Midbrain (tissue), 1 donor: ENCODE measurements at places on chromosomes 16 and 17.
A peak's percentile ranks its signal among the peaks of the same experiment; 100 is the strongest.

GRCh38 chr17:50457621-50458020 is 11.1 kb downstream of the CHAD start:
- DNase-seq = no peak

DNA sequence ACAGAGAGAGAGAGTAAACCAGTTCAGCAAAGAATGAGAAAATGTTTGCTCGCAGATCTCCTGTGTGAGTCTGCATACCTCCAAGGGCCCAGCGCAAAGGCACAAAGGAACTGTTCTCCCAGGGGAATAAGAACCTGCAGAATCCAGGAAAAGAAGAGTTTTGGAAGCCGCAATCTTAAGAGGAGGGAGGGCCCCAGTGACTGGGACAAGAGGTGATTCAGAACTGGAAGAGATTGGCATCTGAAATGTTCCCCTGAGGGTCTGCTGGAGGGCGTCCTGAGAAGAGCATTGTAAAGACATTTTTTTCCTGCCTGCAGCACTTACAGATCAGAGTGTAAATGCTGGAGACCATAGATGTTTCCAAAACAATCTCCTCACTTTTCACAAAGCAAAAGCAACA is 6.1 kb downstream of the ATMIN start:
- no peak for DNase-seq

GRCh38 chr17:82949984-82950383 is 110.2 kb upstream of the ZNF750 start:
- DNase-seq = no peak

GRCh38 chr17:70011750-70012149 is 63.3 kb upstream of the KCNJ16 start:
- no peak for DNase-seq

GRCh38 chr16:8931859-8932258 is 31.8 kb downstream of the USP7 start:
- DNase-seq = peak; percentile 27

DNA sequence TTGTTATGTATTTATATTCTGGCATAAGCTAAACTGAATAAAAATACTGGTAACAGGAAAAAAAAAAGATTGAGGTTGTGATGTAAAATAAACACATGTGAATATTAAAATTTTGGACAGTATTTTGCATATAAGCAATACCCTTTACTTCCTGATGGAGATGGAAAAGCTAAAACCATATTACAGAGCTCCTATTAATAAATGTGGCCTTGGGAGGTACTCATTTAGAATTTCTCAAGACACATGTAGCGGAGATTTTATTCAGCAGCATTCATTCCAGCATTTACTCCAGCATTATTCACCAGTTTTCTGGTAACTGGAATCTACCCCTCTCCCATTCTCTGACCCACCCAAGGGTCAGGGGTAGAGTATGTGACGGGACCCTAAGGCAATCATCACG is 94.3 kb upstream of the AXIN2 start:
- DNase-seq = no peak

DNA sequence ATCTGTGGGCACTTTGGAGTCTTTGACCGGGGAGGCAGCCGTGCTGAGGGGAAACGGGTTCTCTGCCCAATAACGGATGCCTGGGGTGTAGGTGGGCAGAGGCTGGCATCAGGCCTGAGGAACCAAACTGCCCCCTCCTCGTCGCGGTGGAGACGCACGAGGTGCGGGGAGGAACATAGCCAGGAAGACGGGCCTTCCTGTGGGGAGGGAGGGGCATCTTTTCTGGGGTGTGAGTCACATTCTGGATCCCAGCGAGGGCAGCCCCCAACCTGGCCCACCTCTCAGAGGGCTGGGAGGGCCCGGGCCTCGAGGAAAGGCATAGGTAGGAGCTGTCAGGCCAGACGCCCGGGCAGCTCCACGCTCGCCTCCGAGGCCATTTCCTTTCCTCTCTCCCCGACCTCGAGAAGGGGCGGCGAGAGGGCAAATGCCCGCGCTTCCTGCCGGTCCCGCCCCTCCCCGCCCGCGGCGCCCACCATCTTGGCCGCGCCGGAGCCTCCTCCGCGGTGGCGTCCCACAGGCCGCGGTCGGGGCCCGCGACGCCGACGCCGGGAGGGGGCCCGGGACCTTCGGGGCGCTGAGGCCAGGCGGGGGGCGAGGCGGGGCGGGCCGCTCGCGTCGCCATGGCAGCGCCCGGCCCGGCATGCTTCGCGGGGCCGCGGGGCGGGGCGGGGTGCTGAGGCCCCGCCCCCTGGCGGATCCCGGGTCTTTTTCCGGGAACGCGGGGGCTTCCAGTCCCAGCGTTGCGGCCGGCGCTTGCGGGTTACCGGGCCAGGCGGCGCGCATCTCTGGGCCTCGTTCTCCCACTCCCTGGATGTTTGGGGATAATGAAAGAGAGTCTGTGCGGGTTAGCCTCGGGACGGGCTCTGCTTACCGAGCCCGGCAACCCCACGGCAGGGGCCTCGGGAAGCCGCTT is 13.2 kb downstream of the RAI1 start:
- DNase-seq = peak; percentile 84

DNA sequence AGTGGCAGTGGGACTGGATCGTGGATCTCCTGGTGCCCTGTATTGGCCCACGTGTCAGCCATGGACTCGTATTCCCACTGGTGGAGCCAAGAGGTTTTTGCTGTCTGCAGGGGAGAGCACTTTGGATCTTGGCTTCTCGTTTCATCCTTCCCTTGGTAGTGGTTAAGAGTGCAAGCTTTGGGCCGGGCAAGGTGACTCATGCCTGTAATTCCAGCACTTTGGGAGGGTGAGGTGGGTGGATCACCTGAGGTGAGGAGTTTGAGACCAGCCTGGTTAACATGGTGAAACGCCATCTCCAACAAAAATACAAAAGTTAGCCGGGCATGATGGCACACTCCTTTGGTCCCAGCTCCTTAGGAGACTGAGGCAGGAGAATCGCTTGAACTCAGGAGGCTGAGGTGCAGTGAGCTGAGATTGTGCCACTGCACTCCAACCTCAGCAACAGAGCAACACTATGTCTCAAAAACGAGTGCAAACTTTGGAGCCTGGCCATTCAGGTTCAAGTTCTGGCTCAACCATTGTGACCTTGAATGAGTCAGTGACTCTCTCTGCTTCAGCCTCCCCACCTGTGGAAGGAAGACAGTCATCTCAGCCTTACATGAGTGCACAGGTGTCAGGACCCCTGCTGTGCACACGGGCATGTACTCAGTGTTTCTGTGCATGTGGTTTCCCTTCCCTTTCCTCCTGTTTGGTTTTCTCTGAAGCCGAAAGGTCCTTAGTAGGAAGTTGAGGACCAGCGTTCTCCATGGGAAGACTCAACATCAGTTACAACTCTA is 57.4 kb downstream of the PLCG2 start:
- DNase-seq = no peak

GRCh38 chr17:68710976-68711375 is 109.8 kb upstream of the FAM20A start:
- DNase-seq = no peak

- DNase-seq = peak; percentile 28
These were observed 19.0 kb downstream of the MED24 start for GRCh38 chr17:40035162-40035559.

- DNase-seq = no peak
These were observed 4.9 kb downstream of the TMED6 start for GRCh38 chr16:69346683-69347082.

- DNase-seq = no peak
These were observed 25.8 kb downstream of the SLC38A7 start for GRCh38 chr16:58658796-58659211.

- DNase-seq = peak; percentile 86
These were observed 5.4 kb upstream of the ZNF213 start for GRCh38 chr16:3129137-3130131.

DNA sequence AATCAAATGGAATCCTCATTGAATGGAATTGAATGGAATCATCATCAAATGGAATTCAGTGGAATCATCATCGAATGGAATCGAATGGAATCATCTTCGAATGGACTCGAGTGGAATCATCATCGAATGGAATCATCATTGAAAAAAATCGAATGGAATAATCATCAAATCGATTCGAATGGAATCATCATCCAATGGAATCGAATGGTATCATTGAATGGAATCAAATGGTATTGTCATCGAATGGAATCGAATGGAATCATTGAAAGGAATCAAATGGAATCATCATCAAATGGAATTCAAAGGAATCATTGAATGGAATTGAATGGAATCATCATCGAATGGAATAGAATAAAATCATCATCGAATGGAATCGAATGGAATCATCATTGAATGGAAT is 619.3 kb downstream of the TP53TG3F start:
- DNase-seq = no peak

- no peak for DNase-seq
These were observed 19.5 kb upstream of the CORO6 start for GRCh38 chr17:29642171-29642611.

- DNase-seq = no peak
These were observed 12.3 kb downstream of the KANSL1 start for GRCh38 chr17:46180892-46181274.

DNA sequence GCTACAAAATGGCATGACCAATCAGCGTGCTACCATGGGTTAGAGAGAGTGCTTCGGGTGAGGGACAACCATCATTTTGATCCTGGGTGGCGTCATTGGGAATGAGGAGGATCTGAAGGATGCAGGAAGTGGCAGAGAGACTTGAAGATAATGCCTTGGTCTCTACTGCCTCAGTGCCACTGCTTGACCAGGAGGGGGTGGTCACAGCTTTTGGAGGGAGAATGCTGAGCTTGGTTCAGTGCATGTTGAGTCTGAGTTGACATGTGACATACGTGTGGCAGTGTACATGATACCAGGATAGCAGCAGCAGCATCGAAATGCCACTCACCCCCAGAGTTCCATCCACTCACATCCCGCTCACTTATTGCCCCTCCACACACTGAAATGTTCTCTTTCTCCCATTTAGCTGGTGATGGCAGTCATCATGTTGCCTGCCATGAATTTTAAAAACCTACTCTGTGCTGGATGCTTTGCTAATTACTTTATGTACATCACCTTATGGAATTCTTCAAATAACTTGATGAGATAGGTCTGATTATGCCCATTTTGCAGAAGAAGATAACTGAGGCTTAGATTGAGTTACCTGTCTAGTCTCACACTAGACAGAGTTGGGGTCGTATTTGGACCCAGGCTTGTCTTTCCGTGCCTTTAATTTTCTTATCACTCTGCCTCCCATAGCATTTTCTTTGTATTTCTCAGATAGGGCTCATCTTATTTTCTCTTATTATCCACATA is 36.7 kb downstream of the ARSG start:
- no peak for DNase-seq

DNA sequence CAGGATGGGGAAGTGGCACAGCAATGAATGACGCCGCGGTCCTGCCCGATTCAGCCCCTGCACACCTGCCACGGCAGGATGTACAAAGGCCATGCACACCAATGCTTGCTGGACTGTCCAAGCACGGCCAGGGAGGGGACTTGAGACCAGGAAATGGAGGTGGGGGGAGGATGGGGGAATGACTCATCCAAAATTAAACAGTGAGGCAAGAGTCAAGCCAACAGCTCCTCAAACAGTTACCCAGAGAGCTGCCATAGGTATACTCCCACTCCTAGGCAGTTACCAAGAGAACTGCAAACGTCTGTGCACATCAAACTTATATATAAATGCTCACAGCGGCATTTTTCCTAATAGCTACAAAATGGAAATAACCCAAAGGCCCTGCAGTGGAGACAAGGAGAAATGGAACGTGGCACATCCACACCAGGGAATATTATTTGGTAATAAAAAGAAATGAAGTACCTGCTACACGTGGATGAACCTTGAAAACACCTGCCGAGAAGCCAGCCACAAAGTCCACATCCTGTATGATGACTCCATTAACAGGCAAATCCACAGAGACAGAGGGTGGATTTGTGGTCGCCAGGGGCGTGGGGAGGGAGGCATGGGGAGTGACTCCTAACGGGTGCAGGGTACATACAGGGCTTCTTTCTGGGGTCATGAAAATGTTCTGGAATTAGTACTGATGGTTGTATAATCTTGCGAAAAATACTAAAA is 54.1 kb downstream of the VAC14 start:
- no peak for DNase-seq

DNA sequence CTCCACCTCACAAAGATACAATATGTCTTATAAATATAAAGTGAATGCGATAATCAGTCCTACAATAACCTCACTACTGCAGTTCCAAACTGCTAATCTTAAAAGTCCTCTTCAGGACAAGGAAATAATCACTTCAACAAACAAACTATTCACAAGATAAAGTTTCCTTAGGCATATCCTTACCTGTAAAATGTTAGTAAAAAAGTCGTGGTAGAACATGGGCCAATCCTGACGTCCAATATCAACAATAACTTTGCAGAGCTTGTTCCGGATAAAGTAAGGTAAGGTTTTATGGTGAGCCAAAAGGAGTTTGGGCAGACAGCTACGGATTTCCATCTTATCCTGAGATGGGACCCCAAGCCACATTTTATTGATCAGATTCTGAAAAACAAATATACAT is 36.0 kb downstream of the XPO6 start:
- no peak for DNase-seq

DNA sequence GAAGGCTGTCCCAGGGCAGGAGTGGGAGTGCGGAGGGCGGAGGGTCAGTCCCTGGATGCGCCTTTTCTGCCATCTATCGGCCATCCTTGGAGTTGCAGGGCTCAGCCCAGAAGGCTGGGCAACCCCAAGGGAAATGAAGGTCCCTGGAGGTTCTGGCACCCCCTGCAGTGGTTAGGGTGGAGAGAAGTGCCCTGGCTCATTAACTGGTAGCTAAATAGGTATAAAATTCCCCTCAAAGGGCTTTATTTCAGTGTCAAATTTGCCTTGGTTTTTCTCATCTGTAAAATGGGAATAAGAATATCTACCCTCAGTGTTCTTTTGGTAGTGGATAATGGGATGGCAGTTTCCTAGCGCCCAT is 22.4 kb downstream of the C17orf75 start:
- peak; percentile 77 for DNase-seq

- DNase-seq = no peak
These were observed 42.7 kb upstream of the CPNE2 start for GRCh38 chr16:57049678-57050077.

- peak; percentile 93 for DNase-seq
These were observed 33.9 kb downstream of the BAHCC1 start for GRCh38 chr17:81428948-81429774.

DNA sequence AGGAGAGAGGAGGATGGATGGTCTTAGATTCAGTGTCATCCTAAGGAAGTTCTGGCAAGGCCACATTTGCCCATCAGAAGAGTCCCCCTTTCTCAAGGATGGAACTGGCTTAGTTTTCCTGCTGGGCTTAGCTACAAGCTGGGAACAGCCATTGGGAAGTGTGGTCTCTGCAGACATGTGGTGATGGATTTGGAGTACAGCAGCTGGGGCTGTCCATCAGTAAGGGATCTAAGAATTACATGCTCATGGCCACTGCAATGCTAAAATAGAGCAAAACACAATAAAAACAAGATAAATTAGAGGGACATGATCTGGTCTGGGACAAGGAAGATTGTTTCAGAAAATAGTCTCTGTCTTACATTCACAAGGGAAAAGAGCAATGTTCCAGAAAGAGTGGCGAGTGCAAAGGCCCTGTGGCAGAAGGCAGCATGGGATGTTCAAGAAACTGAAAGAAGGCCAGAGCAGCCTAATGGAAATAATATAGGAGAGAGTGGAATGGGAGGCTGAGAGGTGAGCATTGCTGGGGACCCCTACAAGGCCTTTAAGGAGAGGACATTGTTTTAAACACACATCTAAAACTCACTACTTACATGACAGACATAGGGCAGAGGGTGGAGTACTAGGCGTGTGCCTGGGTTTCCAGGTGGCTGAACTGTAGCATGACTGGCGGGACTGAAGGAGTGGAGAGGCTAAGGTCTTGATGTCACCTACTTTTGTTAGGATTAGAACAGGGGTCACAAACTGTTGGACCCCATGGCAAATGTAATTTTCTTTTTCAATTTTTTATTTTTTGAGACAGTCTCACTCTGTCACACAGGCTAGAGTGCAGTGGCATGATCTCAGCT is 17.0 kb upstream of the TOX3 start:
- no peak for DNase-seq
